Lower lobe of right lung (tissue), 2 donors: ENCODE measurements at places on chromosomes 6 and 20. TPM values are rescaled to one million over a fixed set of nuclear protein-coding genes. Genes with fewer than 3 reads are reported as not detected.

RPP21 gene
- 30.6 TPM for total RNA-seq

GABRR2 gene
- 1.2 TPM for total RNA-seq

DNA sequence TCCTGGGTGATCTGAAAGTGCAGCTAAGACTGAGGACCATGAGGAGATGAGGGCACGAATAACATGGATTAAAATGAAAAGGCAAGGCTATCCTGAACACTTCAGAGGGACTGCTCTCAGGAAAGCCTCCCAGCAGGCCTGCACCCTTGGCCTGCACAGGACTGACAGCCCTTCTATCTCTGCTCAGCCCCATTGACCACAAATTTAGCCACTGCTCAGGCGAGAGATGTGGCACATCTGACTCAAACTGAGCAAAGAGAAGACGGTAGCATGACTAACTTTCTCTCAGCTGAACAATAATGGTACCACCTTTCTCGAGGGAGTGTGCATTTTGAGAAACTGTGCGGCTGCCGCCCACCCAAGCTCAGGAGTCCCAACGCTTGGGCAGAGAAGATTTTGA is 257.5 kb downstream of the ADGB start:
- DNase-seq: no peak

- DNase-seq: no peak
Measured at GRCh38 chr6:149471801-149472200, 13.0 kb downstream of the ZC3H12D start.

DNA sequence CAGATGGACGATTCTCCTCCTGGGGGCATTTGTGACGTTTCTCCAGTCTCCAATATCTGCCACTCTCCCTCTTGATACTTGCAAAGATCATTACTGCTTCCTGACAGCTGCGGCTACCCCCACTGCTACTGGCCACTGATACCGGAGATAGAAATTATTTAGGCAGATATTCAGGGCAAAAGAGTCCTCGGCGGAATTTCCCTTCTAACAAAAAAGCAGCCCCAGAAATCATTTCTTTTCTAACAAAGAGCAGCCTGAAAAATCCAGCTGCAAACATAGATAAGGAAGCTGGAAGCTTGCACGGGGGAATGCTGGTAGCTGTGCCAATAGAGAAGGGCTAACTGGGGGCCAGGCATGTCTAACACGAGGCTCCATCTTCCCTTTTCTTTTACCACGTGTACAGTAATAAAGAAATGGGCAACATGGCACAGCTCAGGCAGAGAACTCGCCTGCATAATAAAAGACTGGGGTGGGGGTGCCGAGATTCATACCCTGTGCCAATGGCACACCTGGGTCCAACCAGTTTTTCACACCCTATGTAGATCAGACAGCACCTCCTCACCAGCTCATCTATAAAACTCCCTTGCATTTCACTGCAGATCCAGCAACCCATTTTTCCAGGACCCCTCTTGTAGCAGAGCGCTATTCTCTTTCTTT is 6.1 kb downstream of the TP53RK start:
- no peak for DNase-seq

GRCh38 chr6:42276034-42276890 is 58.6 kb upstream of the MRPS10 start:
- DNase-seq: no peak

GRCh38 chr6:56889492-56889891 is 65.4 kb upstream of the BEND6 start:
- DNase-seq: no peak

DNA sequence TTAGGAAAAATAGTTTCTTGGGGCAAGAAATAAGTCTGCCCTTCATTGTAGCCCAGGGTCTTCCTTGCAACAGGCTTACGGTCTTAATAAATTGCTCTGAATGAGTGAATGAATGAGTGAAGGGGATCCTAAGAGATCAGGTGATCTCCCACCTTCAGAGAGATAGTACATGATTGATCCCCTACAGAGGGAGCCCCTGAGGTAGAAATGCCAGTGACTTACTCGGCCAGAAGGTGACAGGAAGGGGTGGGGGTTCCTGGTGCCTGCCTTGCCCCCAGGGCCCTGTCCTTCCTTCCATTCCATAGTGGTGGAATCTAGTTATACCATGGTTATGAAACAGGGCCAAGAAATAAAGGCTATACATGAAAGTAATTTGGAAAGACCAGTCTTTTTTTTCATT is 215.3 kb upstream of the SSTR4 start:
- no peak for DNase-seq
